ENCODE measurements at places on chromosomes 6 and 20.

- DNase-seq: no peak
Measured at GRCh38 chr6:170464524-170464979, 88.6 kb downstream of the PSMB1 start.

DNA sequence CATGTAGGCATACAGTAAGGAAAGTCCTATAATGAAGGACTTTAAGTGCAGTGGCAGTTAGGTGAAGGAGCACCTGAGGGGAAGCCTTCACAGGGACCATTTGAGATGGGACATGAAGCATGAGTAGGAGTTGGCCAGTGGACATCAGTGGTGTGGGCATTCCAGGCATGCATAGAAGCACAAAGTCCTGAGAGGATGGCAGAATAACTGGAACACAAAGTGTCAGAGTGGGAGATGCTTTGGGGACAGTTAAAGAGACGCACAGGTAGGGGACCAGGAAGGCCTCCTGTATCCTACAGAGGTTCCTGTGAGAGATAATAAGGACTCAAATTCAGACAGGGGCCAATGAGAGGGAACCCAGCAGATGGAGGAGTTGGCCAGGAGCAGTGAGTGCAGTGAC, 26.4 kb upstream of the EFHC1 start:
- no peak for DNase-seq

- no peak for DNase-seq
Measured at GRCh38 chr20:64139199-64140060, 24.8 kb upstream of the MYT1 start.

DNA sequence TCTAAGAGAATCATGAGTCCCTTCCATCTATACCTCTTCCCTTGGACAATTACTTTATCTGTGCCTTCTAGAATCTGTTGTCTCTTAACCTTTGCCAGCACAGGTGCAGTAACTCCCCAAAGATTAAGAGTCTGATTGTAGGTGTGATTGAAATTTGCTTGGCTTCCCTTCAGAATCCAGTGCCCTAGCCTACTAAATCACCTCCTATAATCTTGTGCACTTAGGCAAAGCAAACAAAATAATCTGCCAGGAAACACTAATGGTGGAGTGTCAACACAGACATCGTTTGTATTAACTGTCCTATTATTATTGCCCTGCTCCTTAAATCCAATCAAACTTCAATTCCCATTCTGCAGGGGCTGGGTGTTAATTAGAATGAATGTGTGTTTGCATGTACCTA, 28.0 kb downstream of the ID4 start:
- no peak for DNase-seq

- DNase-seq: no peak
Measured at GRCh38 chr6:105892577-105893262, 193.4 kb upstream of the PRDM1 start.

DNA sequence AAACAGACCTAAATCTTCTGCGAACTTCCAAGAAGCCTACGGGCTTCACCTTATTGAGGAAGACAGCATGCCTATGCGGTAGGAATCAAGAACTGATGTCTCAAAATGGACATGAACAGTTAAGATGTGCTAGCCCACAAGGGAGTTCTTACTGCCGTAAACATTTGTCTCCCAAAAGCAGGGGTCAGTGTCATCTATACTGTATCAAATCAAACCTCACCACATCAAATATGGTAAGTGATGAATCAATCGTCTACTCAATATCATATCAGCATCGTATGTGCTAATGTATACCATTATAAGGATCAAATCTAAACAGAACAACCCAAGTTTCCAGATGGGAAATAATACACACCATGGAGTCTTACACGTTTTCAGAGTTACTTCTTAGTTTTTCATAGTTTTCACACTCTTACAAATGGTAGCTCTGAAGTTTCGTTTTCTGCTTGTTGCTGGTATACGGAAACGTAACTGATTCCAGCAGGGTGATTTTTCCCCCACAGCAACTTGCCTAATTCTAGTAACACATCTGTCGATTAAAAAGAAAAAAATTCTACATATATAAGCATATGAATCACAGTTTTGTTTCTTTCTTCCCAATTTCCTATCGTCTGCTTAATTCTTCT, 12.6 kb downstream of the RRBP1 start:
- no peak for DNase-seq

DNA sequence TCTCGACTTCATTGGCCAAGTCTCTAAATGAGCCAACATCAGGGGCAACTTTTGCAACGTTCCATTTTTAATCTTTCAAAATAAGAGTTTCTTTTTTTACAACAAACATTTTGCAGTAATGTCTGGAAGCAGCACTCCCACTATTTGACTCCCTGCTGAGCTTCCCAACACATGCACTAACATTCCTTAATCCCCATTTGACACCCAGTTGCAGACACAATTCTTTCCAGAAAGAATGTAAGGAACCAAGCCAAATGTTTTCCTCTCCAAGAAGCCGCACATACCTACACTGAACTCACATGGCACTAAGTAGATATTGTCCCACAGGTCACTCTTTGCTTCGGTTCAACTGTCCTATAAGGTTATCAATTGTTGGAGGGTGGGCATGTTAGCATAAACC, 165.6 kb downstream of the GRM1 start:
- DNase-seq: no peak

DNA sequence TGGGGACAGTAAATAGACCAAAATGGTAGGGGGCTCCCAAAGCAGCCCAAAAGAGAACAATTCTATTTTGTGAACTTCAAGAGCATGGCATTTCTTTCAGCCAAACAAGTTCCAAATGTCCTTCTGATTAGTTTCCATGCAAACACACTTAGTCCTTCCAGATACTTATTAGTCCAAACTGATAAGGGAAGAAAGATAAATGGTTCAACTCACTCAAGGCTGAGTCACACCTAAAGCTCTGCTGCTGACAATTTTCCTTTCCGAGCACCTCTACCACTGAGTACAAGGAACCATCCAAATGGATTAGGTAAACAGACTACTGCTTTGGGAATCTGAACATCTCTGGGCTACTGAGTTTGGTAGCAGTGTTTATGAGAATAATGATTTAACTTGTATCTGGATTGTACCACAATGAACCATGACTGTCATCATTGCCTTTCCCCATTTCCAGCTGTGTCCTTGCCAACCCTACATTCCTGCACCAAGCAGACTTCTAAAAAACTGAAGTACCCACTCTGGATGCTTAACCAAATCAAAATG, 71.2 kb downstream of the TNFRSF21 start:
- DNase-seq: no peak

GRCh38 chr6:62150048-62150663, 135.9 kb downstream of the KHDRBS2 start:
- DNase-seq: no peak

DNA sequence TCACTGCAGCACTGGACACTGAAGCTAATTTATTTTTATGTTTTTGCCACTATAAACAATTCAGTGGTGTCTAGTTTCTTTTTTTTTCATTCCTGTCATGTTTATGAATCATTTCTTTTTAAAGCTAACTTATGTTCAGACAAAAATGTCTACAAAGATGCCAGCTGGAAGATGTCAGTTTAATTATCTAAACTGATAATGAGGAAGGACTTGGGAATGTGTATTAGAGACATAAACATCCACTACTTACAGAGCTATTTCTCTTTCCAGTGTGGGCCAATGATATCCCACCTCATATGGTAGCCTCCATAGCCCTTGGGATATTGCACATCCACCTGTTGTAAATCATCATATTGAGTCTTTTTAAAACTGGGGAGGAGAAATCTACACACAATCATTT, 132.1 kb upstream of the FAM184A start:
- no peak for DNase-seq

DNA sequence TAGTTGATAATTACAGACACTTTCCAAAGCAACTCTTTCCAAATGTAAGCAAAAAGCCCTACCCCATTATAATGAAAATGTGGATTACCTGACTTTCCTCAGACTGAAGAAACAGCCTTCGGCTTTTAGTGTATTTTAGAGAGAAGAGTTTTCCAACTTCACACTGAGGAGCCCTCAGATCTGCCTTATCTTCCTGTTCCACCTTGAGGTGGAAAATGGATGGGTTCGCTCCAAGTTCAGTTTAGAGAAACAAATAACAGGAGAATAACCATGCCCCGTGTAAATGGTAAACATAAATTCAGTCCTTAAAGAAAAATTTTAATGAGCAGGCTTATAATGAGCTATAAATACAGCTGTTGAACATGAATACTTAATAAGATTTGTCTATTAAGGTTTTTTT, 21.1 kb upstream of the MTHFD1L start:
- DNase-seq: no peak

- no peak for DNase-seq
Measured at GRCh38 chr6:36825994-36826393, 13.2 kb downstream of the CPNE5 start.

DNA sequence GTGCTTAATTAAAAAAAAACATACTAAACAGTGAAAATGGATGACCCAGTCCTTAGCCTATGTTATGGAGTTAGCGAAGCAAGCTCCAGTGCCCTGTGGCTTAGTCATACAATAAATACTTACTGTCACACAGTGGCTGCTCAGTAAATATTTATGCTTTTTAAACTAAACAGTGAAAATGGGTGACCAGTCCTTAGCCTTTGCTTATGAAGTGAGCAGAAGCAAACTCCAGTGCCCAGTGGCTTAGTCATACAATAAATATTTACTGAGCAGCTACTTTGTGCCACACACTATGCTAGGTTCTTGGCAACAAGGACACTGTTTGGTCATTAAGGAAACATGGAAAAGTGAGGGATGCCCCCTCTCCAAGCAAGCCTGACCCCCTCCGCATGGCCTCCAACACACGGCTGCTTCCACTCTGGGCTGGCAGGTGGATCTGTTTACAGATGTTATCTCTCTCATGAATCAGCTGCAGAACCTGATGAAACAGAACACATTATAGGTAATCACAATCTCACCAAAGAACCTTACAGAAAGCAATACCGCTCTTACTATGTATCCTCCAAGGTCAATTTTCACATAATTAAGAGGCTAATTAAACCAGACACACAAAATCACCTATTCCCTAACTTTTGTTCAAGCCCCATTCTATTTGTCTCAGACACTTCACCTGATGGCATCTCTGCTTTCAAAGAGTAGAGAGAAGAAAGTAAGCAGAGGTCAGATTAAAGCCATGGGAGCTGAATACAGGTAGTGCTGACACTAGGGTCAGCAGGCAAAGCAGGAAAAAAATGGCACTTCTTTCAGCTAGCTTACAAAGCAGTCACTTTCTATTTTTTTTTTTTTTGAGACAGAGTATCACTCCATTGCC, 27.3 kb downstream of the CDK5RAP1 start:
- no peak for DNase-seq

DNA sequence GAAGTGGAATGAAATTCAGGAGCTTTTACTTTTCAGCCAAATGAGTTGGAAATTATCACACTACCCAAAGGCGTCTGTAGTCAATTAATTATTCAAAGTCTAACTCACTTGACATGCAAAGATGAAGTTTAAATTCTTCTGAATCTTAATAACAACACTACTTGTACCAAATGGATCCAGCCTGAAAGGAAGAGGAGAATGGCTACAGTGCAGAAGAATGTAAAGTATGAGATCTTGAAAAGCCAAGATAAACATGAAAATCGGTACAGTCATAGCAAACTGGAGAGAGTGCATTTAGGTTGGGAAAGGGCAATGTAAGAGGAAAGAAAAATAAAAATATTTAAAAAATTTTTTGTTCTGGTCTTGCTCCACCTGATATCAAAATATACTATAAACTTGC, 195.5 kb downstream of the SIM1 start:
- DNase-seq: no peak

DNA sequence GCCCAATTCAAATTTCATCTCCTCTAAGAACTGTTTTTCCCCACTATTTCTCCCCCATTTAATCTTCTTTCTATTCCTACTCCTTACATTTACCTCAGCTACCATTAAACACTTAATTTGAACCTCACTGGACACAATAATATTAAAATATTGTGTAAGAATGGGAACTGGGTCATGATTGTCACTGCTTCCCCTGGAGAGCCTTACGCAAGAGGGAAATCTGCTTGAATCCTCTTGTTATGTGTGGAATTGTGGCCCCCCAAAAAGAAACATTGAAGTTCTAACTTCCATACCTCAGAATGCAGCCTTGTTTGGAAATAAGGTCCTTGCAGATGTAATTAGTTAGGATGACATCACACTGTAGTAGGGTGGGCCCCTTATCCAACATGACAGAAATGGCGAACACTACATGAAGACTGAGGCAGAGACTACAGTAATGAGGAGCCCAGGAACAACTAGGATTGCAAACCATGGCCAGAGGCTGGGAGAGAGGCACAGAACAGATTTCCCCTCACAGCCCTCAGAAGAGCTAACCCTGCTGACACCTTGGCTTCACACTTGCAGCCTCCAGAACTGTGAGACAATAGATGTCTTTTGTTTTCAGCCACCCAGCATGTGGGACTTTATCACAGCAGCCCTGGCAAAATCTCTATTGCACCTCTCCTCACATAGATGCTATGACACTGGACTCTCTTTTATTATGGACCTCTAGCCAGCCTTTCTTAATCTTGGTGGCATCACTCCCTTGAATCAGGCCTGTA, 29.9 kb downstream of the HIVEP2 start:
- DNase-seq: no peak

DNA sequence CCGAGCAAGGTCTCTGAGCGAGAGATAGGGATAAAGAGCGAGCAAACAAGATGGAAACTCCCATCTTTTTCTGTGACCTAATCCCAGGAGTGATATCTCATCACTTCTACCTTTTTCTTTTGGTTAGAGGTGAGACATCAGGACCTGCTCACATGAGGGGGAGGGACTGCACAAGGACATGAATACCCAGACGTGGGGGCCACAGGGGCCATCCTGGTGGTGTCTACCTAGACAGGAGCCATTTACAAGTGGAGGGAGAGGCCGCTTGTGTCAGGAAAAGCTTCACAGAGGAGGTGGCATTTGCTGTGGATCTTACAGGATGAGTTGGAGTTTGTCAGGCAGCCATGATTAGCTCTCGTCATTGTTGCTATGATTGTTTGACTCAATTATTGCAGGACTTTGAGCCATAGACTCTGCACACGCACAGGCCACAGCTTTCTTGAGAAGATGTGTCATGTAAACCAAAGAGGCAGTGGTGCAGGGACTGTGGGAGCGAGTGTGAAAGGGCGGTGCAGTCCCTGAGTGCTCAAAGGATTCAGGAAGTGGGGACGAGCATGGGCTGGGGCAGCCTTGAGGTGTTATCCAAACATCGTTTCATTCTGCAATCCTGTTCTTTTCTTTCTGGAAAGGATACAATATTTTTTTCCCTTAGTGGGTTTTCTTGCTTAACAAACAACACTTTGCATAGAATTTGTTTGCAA, 7.7 kb downstream of the NPEPL1 start:
- no peak for DNase-seq

DNA sequence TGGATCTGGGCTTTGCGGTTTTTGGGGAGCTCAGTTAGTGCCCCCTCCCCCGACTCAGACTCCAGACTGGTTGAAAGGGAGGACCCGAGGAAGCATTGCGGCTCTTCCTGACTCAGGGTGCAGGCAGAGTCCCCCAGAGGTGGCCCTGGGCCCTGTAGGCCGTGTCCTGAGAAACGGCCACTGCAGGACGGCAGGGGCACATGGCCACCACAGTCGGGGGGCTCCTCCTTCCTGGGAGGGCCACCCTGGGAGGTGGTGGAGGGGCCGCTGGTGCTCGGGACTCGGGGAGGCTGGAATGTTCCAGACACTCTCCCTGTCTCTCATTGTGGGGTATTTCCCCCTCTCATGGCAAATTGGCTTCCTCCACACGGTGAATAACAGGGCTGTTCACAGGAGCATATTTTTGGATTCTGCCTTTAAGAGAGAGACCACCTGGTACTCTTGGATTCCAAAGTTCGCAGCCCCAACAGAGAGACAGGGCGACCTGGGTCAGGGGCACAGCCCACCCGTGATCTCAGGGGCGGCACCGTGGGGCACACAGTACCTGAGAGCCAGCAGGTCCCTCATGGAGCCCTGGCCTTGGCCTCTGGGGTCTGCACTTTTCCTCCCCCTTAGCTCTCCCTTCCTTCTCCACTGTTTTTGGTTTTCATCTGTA, 35.7 kb downstream of the FRMD1 start:
- no peak for DNase-seq

- DNase-seq: no peak
Measured at GRCh38 chr6:147057188-147057587, 147.0 kb upstream of the STXBP5 start.
